Hypothalamus (tissue), 51 donors: ENCODE measurements at places on chromosomes 2 and 18.

- DNase-seq = no peak
These were observed 220.8 kb downstream of the SPP2 start for GRCh38 chr2:234271338-234271737.

- DNase-seq = no peak
These were observed 82.1 kb downstream of the TNP1 start for GRCh38 chr2:216777637-216778273.

DNA sequence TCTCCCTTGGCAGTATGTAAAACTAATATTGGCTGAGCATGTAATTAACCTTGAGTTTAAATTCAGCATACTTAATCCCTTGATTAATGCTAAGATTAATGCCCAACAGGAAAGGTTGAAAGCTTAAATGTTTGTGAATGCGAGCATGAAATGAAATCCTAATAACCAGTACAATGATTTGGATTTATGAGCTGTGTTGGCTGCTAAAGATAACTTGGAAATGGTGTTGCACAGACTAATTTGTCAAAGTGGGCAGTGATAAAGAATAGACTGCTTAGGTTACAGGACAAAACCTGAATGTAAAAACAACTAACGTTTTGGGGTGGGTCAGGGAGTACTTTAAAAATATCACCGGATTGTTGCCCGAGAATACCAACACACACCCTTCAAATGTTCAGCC is 70.6 kb downstream of the MGAT5 start:
- no peak for DNase-seq

- no peak for DNase-seq
These were observed 73.0 kb downstream of the LTBP1 start for GRCh38 chr2:33019796-33020195.

DNA sequence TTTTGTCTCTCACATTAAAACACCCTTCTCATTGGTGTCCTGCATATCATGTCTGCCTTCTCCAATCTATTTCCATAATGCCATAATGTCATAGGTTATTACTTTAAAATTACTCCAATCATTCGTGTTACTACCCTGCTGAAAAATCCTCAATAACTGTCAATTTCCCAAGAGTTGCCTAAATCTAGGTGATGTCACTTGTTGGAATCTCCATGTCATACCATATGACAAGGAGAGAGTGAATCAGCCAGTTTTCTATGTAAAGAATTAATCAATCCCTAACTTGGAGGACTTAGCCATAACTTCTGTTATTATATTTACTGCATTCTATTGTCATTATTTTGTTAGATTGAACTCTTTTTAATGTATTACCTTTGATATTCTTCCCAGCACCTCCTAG is 62.5 kb downstream of the PHLPP1 start:
- no peak for DNase-seq

DNA sequence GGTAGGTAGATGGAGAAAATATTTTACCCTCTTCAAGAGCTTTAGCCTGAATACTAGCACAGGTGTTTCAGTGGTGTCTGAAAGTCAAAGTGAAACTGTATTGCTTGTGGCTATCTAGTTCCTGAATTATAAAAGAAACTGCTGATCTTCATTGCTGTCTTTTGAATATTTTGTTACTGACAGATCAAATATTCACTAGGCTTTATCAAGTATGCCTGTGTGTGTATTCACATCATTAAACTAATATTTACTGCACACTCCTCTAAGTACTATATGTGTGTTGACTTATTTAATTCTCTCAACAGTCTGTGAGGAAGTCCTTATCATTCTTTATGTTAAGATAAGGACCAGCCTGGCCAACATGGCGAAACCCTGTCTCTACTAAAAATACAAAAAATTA is 139.6 kb downstream of the SOCS6 start:
- DNase-seq = no peak

GRCh38 chr18:2258954-2259353 is 312.4 kb downstream of the METTL4 start:
- no peak for DNase-seq

- no peak for DNase-seq
These were observed 426.3 kb upstream of the ZEB2 start for GRCh38 chr2:144946263-144946662.

DNA sequence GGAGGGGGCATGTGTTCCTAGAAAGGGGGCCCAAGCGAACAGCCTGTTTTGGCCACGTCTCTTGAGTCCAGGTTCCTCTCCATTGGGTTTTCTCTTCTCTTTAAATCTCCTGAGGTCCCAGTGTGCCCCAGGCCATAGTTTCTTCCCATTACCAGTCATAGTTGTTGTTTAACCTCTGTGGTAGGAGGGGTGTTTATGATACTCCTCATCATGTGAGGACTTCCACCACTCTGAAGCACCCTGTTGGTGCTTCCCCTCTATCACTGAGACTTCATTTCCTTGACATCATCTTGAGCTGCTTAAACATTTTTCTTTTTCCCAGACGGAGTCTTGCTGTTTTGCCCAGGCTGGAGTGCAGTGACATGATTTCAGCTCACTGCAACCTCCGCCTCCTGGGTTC is 45.9 kb downstream of the WIPF1 start:
- no peak for DNase-seq

GRCh38 chr2:19476327-19476726 is 117.9 kb upstream of the OSR1 start:
- DNase-seq = no peak

DNA sequence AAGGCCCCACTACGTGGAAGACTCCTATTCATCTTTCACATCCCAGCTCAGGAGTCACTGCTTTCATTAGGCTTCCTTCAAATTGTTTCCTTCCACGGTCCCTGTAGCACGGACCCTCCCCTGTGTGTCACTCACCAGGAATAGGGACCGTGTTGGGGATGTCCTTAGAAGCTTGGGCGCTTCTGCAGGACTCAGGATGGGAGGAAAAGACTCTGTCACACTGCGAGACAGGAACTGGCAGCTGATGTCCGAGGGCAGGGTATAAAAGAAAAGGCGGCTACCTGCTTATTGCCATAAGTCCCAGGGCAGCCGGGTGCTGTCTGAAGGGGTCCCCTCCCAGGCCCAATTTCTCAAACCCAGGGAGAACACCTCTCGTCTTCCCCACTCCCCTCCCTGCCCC is 79.1 kb downstream of the BCL2L11 start:
- DNase-seq = no peak

- no peak for DNase-seq
These were observed 14.9 kb downstream of the VAPA start for GRCh38 chr18:9928646-9929259.

DNA sequence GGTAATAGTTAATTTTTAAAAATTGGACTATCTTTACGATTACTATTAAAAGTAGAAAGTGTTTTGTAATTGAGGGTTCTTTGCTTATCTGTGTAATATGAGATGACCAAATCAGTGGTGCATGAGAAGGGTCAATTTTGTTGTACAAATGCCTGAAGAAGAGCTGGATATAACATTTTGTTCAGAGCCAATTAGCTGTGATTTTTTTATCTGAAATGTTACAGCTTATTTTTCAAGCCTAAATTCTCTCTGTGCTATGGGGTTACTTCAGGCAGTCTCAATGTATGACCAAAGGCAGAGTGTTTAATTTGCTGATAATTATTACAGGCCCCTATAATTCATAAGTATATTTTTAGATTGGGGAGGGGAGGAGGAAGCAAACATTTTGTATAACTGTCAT is 41.8 kb downstream of the OTX1 start:
- no peak for DNase-seq

DNA sequence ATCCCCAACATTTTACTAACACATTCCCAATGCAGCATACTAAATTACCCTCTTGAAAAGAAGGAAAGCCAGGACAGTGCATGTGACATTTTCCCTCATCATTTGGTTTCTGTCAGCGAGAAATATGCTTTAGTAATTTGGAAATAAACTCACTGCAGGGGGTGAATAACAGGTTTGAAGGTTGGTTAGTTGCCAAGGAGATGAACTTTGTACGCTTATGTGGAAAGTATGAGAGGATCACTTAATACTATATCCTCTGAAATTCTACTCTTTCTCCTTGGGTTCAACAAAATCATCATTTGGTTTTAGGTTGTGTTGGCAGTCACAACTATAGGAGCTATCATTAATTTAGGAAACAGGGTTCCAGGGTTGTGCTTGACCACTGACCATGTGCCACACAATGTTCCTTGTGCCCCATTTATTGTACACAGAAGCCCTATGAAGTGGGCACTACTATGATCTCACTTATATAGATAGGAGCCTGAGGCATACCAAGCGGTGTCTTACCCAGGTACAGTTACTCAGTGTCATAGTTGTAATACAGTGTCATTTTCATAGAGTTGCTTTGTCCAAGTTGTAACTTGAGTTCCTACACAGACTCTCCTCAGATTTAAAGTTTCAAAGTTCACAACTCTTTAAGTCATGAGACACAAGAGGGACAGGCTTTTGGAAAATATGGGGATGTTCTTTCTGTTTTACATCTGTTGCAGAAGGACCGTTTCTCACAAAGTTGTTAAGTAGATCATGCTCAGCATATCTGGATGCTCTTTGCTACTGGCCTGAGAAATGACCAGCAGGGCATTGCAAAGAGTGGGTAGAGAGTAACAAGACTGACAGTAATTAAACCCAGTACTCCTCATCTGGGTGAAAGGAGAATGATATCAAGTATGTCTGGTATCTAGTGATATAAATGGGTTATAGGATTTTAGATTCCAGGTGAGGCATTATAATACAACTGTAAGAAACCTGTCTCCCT is 91.8 kb downstream of the MAP4K4 start:
- no peak for DNase-seq

DNA sequence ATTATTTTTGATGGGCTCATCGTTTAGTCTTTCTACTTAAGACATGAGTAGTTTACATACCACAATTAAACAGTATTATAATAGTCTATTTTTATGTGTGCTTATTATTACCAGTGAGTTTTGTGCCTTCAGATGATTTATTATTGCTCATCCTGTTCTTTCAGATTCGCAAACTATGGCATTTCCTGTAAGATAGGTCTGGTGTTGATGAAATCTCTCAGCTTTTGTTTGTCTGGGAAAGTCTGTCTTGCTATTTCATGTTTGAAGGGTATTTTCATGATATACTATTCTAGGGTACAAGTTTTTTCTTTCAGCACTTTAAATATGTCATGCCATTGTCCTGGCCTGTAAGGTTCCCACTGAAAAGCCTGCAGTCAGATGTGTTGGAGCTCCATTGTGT is 101.3 kb downstream of the DNAH7 start:
- DNase-seq = no peak

DNA sequence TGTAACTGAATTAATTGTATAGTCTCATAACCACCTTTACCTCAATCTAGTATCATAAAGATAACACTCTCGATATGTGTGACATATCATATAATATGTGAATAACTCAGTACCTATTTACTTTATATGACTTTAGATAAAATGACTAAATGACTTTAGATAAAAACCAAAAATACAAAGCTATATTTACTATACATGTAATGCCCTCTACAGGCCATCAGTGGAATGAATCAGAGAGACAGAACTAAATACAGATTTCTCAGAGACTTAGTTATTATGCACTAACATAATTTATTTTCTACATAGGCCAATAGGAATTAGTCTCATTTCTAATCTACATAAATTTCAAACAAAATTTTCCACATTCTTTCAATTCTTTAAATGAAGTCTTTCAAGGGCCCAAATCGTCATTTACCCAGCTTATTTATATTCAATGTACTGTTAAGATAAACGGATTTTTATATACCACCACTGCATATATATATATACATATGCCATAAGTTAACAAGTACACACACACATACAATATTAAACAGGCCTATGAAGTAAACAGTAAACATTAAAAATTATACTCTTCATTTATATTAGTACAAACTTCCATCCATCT is 219.9 kb downstream of the EXOC6B start:
- no peak for DNase-seq

DNA sequence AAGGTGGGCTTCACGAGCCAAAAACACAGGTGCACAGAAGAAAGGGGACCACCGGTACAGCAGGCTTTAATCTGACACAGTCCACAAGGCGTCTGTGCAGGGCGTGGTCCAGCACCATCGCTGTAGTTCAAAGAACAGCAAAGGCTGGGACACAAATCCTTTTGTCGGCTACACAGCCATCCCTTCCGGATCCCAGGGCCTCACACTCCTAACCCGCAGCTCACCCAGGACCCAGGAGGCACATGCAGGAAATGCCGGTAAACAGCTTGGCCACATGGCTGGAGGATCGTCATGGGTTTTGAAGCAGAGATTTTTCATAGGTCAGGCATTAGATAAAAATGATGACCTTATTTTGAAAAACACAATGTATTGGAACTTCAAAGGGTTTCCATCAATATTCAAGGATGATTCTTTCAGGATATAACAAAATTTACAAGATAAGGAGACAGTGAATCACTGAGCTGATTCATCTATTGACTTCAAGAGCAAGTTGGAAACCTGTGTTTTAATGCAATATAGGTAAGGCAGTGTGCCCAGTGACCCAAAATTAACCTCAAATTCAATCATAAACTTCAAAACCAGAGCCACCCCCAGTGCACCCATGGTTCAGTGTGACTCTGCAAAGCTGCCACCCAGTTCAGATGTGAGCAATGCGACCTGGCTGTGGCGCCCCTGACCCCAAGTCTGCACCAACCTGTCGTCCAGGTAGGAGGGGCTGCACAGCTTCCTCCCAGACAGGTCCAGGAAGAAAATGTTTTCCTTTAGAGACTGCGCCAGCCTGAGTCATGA is 74.4 kb downstream of the TMEM18 start:
- DNase-seq = no peak

- no peak for DNase-seq
These were observed 228.6 kb upstream of the ID2 start for GRCh38 chr2:8452979-8453903.

DNA sequence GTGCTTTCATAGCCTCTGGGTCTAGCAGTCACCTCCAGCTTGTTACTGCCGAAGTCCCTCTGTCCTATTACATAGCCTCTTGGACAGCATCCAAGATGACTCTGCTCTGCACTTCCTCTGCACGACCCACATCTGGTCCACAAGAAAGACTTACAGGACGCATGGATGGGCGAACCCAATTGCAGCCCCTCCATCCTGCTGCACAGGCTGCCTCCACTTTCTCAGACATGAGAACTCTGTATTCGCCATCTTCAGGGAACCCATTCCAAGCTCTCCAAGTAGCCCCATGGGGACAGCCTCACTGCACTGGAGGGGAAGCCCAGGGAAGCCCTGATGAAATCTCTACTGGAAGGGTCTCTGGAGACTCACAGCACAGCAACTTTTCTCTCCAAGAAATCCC is 172.1 kb downstream of the GFPT1 start:
- DNase-seq = no peak

GRCh38 chr18:5295231-5295920 is at the start of gene ZBTB14:
TSS of gene ZBTB14 (minus strand) at chr18:5295726. CDS start at chr18:5293246, 2,480 bp downstream.
- DNase-seq = no peak

DNA sequence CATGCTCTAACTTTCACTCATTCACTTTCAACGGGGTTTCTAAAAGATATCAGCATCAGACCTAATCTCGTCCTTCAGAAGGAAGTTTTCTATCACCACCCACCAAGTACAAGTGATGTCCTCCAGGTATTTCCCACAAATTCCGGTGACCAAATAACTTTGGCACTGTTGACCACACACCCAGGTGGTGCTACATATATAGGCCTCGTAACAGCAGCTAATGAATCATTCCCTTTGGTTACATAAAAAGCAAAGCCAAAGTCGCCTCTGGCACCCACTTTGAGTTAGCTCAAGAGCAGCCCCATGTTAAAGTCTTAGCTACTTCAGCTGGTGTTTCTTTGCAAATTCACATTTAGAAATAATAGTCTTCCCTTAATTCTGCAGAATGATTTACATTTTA is 138.2 kb upstream of the OSR1 start:
- DNase-seq = no peak

GRCh38 chr2:42099438-42100173 is 51.8 kb downstream of the PKDCC start:
- DNase-seq = no peak

GRCh38 chr2:237281836-237282306 is 132.1 kb downstream of the COL6A3 start:
- DNase-seq = no peak

GRCh38 chr18:49730951-49731391 is 82.4 kb downstream of the ACAA2 start:
- DNase-seq = no peak
